GM18507 (cell line): ENCODE measurements at places on chromosomes 16 and 17.
A peak's percentile ranks its signal among the peaks of the same experiment; 100 is the strongest.

DNA sequence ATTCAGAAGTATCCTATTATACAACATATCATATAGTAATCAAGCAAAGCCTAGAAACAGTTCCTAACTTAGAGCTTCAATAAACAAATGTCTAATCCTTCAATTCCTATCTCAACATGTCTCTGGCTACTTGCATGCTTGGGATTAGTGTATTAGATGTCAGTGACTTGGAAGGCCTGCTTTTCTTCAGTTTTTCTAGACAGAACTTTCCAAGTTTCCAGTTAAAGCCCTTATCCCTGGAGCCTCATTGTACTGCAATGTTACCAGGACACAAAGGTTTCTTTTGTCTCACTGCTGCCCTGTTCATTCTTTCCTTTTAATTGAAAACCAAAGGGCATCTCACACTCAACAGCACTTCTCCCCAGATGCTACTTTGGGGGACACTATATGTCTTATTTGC, 16.5 kb downstream of the PSME3IP1 start:
- no peak for DNase-seq

- DNase-seq, result no peak
These were observed 138.5 kb upstream of the CDH5 start for GRCh38 chr16:66227766-66228530.

GRCh38 chr17:50424246-50424995, 1.6 kb upstream of the ACSF2 start:
- no peak for DNase-seq

- DNase-seq, result no peak
These were observed 168.4 kb downstream of the RAB11FIP4 start for GRCh38 chr17:31559584-31560501.

DNA sequence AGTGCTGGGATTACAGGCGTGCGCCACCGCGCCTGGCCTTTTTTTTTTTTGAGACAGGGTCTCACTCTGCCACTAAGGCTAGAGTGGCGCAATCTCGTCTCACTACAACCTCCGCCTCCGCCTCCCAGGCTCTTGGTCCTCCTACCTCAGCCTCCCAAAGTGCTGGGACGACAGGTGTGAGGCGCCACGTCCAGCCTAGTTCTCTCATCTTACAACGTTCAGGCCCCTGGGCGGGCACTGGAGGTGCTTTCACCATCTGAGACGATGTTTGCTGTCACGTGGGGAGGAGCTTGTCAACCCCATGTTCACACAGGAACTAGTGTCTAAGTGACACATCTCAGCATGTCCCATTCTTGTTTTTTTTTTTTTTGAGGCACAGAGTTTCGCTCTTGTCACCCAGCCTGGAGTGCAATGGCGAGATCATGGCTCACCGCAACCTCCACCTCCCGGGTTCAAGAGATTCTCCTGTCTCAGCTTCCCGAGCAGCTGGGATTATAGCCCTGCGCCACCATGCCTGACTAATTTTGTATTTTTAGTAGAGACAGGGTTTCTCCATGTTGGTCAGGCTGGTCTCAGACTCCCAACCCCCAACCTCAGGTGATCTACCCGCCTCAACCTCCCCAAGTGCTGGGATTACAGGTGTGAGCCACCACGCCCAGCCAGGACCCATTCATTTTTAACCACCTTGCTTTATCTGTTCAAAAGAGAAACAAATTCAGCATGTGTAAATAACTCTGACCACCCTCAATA, 5.2 kb upstream of the FANCA start:
- DNase-seq, result no peak

- no peak for DNase-seq
These were observed 3.3 kb upstream of the USP31 start for GRCh38 chr16:23152386-23153178.

DNA sequence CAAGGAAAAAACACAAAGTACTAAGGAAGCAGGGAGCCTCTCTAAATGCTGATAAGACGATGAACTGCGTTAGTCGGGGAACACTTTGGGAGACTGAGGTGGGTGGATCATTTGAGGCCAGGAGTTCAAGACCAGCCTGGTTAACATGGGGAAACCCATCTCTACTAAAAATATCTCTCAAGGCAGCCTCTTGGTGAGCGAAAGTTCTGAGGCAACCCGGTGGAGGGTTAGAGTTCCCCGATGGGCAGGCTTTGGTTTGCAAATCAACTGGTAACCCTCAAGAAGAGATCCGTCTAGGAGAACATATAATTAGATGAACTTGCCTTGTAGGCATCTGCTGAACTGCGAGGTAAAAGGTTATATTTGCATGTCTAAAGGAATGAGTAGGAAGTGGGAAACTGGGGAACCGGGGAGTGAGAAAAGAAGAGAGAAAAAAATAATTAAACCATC, 44.6 kb downstream of the WSB1 start:
- DNase-seq, result no peak

DNA sequence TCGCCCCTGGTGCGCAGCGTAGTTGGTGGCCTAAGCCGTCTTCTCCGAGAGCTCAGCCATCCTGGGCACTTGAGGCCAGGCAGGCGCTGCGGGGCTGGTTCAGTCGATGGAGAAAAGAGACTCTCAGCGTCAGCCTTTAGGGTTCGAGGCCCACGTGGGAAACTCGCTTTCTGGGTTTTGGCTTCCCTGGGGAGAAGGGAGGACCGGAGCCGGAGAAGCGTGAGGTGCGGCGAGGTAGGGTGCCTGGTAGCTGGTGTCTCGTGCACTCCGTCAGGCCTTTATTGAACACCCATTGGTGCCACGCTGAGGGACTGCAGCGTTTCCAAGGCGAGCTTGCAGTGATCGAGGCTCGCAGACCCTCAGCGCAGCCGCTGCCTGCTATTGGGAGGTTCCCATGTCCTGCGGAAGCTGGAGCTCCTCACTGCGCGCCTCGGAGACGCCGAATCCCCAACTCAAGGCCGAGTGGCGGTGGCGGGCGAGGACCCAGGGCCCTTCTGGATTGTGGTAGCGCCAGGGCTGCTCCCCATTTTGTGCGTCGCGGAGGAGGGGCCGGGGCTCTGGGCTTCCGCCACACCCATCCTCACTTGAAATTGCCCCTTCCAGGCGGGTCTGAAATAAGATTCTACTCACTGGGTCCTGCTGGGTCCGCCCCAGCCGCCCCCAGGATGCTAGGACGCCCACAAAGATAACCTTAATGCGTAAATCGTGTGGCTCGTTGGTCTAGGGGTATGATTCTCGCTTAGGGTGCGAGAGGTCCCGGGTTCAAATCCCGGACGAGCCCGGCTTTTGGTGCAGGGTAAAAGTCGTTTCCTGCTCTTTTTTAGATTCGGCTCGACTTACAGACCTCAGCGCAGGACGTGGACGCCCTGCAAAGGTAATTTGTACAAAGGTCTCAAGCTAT, 1.2 kb downstream of the OR1F1 start:
- no peak for DNase-seq

DNA sequence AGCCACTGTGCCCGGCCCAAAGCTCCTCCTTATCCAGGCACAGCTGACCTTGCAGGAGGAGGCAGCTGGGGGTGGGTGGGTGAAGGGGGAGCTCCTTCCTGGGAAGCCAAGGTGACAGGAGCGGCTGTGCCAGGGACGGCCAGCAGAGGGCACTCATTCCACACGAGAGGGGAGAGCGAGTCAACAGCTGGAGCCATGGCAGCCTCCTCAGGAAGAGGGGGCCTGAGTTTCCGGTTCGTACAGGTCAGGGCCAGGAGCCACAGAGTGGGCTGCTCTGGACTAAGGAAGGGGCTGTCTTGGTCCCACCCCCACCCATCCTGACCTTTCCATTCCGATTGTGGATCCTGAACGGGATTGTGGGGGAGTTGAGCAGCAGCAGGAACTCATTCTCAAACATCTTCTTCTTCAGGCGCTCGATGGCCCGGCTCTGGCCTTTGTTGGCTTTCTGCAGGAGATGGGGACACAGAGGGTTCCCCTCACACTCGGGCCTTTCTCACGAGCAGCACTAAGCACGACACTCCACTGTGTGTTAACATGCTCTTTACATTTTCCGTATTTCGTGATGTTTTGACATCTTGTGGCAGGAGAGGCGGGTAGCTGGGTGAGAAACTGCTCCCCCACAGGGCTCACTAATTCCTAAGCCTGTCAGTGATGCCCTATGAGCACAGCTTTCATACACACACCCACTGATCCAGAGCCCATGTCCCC, 61.6 kb downstream of the TIMM22 start:
- no peak for DNase-seq

DNA sequence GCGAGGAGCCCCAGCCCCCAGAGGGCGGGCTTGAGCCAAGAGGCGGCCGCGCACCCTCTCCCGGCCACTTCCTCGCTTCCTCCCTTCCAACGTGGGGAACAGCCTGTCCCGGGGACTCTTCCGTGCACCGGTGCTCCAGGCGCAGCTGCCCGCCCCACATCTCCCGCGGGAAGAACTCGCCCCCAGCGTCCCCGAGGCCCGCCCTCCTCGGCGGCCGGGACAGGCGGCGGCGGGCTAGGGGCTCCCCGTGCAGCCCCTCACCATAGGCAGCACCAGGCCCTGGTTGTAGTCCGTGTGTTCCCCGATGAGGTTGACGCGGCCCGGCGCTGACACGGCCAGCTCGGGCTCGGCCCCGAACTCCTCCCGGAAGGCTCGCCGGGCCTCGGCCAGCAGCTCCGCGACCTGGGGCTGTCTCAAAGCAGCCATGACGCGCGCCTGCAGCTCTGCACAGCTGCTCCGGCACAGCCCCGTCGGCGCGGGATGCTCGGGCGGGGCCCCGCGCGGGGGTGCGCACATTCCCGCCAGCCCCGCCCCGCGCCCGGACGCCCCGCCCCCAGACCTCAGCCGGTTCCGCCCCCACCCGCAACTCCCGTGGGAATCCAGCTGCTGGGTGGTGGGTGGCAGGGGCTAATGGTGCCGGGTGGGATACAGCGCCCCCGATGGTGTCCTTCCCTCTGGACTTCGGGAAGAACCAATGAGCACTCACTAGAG, at the start of gene GALK1:
GALK1 (minus strand) TSS at position 482 of the 711 bp plus-strand sequence; CDS start at position 426, 56 bp downstream.
- DNase-seq, result peak; percentile 82

DNA sequence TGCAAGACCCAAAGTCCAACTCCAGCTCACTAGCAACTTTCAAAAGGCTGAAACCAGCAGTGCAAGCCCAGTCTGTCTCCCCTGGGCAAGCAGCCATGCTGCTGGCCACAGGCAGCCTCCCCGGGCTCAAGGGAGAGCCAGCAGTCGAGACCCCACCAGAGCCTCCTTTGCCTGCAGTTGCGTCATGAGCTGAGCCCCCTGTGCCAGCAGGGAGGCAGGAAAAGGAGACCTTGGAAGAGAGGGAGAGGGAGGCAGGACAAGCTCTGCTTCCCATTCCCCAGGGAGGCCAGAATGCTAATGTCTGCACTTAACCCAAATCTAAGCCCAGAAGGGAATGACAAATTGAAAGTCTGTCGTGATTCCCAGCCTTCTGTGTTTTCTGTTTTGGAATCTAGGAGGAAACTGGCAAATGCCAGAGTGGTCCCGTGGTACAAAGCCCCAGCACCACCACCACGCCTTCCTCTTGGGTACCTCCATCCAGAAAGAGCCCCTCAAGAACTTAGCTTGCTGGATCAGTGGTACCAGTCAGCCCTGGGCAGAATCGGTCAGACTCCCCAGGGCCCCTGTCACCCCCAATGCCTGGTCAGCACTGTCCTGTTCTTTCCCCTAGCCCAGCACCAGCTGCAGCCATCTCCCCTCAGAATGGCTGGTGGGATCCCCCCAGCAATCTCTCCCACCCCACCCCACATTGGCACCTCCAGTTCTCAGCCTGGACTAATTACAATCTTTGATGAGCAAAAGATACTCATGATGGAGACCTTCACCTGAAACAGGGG, 99.3 kb upstream of the TNRC6C start:
- DNase-seq, result no peak

DNA sequence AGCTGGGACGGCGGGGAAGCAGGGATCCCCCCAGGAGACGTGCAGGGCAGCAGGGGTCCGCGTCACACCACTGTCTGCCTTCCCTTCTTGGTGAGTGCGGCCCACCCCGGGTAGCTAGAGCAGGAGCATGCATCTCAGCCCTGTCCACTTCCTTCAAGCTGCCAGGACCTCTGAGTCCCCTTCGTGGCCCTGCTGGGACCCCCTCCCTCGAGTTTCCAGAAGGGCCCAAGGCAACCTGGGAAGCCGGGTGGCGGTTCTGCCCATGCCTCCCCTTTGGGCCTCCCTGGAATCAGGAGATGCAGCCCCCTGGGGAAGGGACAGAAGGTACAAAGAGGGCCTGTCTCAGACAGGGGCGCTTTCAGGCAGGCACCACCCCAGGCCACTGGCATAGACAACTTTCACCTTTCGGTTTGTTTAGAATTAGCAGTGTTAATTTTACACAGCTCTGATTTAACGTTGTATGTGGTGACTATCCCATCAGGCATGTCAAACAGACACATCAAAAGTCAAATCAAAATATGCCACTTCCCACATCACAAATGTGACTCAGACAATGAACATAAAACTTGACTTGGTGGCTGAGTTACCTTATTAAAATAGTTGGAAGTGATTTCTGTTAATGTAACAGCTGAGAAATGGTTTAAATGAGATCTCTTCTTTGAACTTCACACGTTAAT, 94.5 kb upstream of the METRNL start:
- no peak for DNase-seq

DNA sequence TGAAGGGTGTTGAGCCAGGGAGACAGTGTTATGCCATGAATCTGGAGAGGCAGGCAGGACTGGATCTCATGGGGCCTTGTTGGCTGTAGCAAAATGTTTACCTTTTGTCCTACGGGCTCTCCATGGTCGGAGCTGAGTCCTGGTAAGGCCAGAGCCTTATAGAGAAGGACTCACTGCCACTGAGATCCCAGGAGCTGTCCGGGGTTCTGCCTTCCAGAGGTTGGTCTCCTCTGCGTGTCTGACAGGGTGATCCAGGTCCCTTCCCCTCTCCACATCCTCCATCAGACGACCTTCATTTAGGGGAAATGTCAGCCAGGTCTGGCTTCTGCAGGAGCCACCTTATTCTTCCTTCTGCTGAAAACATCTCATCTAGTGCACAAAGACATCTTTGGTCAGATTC, 285.2 kb upstream of the N4BP1 start:
- DNase-seq, result no peak

GRCh38 chr17:51258756-51259563, 889 bp downstream of the MBTD1 start:
- no peak for DNase-seq

GRCh38 chr17:19728084-19728495, 11.7 kb upstream of the SLC47A2 start:
- DNase-seq, result no peak

DNA sequence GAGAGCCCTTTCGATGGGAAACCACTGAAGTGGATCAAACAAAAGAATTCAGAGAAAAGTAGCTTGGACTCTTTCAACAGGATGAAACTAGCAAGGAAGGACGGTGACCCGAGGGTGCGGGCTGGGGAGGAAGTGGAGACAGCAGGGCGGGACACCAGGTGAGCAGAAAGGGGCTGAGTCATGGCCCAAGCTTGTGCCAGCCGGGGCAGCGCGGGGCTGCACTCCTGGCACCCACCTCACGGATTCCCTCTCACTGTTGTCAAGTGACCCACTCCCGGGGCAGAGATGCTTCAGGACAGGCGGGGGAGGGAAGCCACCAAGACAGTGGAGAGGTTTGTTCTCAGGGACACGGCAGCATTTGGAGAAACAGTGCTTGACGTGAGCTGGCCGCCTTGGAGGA, 10.7 kb upstream of the RNF222 start:
- no peak for DNase-seq

DNA sequence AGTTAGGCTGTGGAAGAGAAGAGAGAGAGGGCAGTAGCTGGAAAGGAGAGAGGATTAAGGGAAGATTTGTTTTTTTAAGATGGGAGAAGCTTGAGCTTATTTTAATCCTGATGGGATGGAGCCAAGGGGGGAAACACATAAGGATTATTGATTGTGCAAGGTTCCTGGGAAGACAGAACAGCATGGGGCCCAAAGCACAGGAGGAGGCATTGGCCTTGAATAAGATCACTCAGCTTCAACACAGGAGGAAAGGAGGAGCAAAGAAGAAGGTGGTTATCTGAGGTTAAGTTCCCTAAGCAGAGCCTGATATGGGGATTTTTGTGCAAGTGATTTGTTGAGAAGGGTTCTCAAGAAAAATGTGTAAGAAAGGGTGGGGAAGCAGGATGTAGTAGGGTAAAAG, 169.8 kb downstream of the ABCC12 start:
- no peak for DNase-seq
